Esophagus mucosa (tissue), 1 donor: ENCODE measurements at places on chromosomes 7 and 10. TPM values are rescaled to one million over a fixed set of nuclear protein-coding genes. Genes with fewer than 3 reads are reported as not detected.

SMKR1 gene
- total RNA-seq: not detected

FBXL13 gene
- 0.36 TPM for total RNA-seq

SAMD9 gene
- 50.9 TPM for total RNA-seq

CLRN3 gene
- total RNA-seq: not detected

LRRN3 gene
- total RNA-seq: not detected

GRCh38 chr7:102412548-102412947, 16.4 kb downstream of the PRKRIP1 start:
- peak; percentile 41 for ATAC-seq

DNA sequence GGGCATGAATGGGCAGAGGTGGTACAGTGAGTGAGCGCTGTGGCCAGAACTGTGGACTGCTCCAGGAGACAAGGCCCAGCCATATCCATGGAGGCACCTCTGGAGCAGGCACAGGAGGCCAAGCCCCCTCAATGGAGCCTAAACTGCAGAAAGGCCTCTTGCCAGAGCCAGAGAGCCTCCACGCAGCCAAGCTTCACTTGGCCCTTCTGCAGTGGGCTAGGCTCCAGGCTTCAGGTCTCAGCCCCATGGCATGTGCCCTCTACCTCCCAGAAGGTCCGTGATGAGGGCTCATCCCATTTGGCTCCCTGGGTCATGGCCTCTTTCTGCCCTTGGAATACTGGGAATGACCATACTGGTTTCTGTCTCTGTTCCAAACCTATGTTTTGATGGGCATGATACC, 8.9 kb downstream of the PDE1C start:
- ATAC-seq: no peak

- ATAC-seq: peak; percentile 95
These were observed 595.5 kb downstream of the INHBA start for GRCh38 chr7:41107330-41107937.

DNA sequence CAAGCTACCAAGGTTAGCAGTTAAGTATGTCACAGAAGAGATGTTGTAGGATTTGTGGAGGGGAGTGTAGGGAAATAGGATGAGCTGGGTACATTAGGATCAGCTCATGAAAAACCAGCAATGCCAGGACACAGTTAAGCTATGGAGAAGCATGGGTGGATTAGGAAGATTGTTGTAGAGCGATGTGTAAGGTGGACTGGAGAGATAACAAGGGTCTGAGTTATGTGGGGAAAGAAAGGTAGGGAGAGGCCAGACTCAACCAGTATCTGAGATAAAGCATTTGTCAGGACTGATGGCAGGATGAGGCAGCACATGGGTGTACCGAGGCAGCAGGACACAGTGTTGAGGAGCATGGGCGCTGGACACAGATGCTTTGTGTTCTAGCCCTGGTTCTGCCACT, 85.4 kb upstream of the PRR15 start:
- no peak for ATAC-seq

GRCh38 chr7:44079331-44080021, 2.9 kb downstream of the POLM start:
- no peak for ATAC-seq

GRCh38 chr7:14457568-14458453, 444.7 kb downstream of the DGKB start:
- ATAC-seq: peak; percentile 74

DNA sequence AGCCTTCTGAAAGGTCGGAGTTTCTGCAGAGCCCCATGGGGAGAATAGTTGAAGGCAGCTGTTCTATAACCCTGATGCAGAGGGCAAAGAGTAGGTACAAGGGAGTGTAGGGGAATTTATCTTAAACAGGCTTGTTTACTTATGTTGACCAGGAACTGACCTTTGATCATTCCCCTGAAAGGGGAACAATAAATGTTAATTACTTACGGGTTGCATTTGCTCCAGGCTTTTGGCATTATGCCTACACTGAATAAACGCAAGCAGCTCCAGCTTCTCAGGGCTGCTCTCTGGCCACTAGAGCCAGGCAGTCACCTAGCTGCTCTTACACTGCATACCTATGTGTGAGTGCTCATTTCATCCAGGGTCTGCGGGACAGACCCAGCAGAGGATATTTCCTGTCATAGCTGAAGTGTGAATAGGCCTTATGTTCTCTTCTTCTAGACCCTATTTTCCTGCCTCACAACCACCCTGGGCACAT, 26.9 kb upstream of the ABCA13 start:
- ATAC-seq: no peak
